Stimulated activated CD8-positive, alpha-beta memory T cell treated with anti-CD3 and anti-CD28 coated beads, Interleukin-7, amount 100 ng/mL, for 1 hour (primary cell): ENCODE measurements at places on chromosomes 7 and 10.

DNA sequence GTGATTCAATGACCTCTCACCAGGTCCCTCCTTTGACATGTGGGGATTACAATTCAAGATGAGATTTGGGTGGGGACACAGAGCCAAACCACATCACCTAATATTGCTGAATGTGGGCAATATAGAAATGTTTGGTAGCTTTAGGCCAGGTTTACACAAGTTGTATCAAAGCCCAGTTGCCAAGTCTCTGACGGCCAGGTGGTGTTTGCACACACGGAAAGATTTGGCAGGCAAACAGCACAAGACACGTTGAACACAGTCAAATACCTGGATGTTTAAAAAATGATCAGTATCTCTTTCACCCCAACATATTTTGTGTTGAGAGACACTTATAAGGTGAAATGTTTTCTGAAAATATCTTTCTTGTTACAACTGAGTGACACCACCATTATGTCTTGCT lies 294.4 kb upstream of the MKI67 start:
- no peak for DNase-seq

DNA sequence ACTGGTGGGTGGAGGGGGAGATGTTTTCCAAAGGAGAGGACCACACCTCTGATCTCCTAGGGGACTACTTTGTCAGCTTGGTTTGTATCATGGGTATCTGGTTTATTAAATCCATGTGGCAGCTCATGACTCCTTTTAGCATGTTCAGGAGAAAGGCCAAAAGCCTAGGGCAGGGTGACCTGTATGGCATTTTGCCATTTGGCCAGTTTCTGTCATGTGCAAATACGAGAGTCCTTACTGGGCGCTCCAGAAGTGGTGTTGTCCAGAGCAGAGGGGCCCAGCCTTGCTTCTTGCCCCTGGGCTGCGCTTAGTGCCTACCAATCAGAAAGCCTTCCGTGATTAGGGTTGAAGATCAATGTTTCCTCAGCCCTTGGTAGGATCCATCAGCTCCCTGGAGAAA lies 31.0 kb downstream of the ADRA2A start:
- DNase-seq: no peak

DNA sequence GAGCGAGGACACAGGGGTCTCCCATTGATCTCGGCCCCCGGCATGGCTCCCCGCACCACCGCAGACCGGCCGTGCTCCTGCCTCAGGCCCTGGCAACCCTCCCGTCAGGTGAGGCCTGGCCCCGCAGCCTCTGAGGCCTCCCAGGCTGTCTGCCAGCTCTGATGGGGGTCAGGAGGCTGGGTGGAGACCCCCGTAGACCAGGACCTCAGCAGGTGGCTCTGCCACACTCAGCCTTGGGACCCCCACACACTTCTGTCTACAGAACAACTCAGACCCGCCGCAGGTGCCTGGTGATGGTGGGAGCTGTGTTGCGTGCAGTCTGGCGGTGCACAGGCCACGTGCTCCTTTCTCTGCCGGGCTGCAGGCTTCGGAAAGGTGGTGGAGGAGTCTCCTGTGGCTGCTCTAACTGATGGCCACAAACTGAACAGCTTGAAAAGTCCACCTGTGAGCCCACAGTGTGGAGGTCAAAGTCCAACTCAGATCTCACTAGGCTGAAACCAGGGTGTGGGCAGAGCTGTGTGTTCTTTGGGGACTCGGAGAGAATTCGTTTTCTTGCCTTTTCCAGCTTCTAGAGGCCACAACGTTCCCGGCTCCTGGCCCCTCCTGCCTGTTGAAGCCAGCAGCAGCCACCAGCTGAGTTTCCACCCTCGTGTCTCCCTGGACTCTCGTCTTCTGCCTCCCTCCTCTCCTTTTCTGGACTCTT lies 62.5 kb downstream of the PWWP2B start:
- no peak for DNase-seq

DNA sequence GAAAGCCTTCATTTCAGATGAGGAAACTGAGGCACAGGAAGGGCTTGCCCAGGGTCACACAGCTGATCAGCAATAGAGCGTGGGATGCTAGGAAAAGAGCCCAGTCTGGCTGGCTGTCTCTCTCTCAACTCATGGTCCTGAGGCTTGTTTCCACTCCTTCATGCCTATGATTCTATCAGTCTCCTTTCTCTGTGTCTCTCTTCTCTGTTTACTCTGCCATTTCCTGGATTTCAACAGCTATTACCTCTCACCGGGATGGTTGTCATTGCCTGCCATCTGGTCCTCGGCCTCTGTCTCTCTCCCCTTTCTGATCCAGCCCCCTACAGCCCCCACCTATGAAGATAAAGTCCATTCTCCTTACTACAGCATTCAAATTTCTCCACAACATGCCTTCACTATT lies 93.3 kb upstream of the AGBL3 start:
- no peak for DNase-seq

GRCh38 chr10:6275022-6275997 lies 72.6 kb downstream of the PFKFB3 start:
- DNase-seq: peak; percentile 73

DNA sequence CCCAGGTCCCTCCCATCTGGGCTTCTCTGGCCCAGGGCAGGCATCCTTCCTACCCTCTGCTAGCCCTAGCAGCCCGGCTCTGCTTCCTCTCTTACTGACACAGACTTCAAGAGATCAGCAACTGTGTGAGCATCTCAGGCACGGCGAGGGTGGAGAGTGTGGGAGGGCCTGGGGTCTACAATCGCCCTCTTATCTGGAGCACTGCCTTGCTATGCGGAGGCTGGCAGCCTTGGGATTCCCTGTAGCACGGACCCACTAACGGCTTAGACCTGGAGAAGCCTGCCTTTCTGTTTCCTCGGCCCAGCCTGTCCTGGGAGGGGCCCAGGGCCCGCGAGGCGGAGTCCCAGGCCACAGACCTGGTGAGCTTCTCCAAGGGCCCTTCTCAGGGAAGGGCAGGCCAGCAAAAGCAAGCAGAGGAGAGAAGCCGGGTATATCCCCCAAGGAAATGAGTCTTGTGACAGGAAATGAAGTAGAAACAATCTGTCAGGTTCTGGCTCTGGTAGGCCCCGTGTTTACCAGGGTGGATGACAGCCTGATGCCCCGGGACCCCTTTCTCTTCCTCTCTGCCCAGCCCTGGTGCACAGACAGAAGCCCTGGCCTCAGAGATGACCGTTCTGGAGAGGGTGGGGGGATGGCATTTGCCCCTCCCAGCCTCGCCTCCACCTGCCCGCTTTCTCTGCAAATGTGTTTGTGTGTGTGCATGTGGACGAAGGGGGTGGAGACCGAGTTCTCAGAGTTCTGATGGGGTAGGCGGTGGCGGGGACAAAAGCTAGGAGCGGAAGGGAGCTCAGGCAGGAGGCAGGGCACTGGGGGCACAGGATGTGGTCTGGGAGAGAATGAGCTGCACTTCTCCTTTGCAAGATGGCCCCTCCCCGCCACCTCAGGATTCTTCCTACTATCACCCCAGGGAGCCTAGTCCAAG lies 2.5 kb downstream of the LRCH4 start:
- DNase-seq: no peak

DNA sequence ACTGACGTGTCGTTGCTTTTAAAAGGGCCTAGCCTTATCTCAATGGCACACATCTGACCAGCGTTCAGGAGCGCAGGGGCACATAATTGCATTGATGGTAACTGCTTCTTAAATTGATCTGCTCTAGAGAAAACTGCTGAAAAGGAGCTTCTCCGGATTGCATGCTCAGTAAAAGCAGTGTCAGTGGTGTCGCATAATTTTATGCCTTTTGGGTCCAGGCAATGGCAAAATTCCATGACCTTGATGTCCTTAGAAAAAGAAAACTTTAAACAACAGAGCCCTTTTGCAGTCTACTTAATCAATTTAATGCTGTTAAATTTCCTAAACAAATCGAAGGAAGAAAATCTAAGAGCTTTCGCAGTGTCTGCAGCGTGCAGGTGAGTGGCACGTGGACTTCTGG lies 75.7 kb downstream of the PTPRE start:
- no peak for DNase-seq

DNA sequence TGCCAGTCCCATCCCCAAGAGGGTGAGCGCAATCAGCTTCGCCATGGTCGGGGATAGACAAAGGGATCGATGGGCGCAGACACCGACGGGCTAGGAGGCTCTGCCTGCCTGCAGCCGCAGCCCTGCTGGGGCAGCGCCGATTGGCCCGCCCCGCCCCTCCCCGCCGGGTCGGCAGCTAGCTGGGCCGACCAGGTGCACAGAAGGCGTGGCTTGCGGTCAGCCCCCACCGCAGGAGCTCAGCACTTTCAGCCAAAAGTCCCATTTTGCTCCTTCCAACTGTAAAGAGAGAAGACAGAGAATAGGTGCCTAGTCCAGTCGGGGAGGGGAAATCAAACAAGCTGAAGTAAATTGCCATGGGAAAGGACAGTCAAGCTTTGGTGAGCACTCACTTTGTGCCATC lies at the start of gene PON1:
PON1 (minus strand) TSS at position 102 of the 400 bp plus-strand sequence; CDS start at position 45, 57 bp downstream.
- DNase-seq: no peak

DNA sequence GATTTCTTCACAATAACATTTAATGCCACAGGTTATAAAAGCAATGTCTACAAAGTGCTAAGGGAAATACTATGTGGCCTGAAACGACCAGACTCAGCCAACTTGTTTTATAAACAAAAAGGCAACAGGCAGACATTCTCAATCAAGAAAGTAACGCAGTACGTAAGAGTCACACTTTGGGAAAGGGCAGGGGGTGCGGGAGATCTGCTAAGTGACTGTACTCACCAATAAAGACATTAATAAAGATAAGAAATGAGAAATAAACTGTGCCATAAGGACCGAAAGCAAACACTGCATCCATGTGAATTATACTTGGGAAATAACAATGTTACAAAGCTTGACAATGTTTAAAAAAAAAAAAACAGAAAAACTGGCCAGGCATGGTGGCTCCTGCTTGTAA lies 25.5 kb downstream of the NSUN6 start:
- no peak for DNase-seq

GRCh38 chr10:24652381-24652957 lies 71.2 kb downstream of the ARHGAP21 start:
- no peak for DNase-seq

DNA sequence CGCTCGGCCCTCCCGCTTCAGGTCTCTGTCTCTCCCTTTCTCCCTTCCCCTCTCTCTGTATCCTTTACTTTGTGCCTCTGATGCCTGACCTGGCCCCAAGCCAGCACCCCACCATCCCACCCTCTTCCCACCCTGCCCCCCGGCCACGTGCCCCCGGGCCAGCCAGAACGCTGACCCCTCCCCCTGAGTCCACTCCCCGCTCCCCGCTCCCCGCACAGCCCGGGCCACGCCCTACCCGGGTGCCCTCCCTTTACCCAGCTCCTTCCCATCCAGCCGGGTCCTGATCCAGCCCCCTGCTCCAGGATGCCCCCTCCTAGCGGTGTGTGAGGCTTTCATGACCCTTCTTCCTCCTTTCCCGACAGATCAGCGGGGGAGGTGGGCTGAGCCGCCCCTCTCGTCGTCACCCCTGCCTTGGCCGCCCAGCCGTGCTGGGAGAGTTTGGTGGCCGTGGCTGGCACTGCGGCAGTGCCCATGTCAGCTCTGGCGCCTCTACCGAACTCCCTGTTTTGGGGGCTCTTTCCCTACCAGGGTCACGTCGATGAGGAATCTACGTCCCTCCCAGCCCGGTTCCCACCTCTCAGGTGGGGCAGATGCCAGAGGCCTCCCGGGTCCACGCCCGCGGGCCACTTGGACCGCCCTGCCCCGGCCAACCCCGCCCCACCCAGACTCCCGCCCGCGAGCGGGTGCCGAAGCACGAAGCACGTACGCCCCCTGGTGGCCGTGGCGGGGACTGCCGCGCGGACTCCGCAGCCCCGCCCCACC lies 127.4 kb downstream of the UBE2H start:
- peak; percentile 83 for DNase-seq

DNA sequence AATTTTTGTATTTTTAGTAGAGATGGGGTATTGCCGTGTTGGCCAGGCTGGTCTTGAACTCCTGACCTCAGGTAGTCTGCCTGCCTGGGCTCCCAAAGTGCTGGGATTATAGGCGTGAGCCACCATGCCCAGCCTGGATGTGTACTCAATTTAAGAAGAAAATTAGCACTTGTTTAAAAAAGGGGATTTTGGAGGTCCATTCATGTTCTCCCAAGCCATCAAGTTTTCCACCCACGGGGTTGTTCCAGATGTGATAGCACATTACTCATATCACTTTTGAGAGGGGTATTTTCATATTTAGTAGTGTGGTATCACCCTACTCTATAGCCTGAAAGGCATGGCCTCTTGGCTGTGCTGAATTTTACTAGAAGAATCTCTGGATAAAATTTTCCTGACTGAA lies 10.5 kb upstream of the SLC26A3 start:
- DNase-seq: no peak

DNA sequence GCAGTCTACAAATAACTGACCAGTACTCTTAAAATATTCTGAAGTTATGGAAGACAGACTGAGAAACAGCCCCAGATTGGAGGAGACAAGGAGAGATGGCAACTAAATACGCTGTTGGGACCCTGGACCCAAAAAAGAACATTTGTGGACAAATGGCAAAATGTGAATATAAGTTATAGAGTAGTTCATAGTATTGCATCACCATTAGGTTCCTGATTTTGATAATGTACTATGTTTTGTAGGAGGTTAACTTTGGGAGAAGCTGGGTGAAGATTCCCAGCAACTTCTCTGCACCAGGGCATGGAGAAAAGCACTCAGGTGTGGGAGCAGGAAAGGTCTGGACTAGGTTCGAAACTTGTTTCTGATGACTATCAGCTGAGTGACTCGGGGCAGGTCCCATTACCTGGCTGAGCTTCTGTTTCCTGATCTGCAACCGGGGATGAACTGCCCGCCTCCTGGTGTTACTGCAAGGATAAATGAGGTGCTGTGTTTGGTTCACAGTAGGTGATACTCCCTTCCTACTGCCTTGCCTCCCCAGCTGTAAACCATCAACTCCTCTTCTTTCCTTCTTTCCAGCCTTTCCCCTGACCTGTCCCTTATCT lies 48.2 kb downstream of the EEPD1 start:
- DNase-seq: no peak

- no peak for DNase-seq
Observed at GRCh38 chr7:73526896-73527821, 5.1 kb upstream of the BAZ1B start.

DNA sequence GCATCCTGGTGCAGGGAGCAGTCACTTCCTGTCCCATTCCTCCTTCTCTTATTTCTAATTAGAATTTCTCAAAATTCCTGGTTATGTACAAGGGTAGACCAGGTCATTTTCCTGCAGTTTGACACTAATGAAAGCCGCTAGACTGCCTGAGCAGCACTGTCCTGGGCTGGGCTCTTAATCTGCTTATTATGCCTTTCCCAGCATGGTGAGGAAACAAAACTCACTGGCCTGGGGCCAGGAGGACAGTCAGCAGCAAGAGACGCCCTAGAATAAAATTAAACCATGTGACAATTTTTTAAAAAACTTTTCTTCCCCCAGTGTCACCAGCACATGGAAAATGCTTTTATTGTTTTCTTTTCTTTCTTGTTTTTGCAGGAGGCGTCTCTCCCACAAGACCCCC lies 647.5 kb downstream of the TYW1 start:
- no peak for DNase-seq

DNA sequence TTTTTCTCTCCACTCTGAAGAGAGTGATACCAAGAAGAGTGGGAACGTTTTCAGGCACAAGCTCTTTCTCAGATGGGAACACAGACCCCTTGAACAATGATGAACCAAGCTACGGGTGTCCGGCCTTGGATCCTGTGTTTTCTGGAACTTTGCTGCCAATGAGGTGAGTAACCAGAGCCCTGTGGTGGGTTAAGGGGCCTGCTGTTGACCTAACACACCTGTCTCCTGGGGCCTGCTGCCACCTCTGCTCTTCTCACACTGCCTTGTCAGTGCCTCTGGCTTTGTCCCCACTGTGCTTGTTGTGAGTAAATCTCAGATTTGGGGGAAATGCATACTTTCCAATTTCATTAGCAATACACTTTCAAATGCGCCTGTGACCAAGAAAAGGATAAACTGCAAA lies 1.4 kb upstream of the PKD1L1 start:
- no peak for DNase-seq

GRCh38 chr10:113540845-113541548 lies 11.9 kb upstream of the HABP2 start:
- no peak for DNase-seq
